Stimulated activated CD8-positive, alpha-beta memory T cell treated with anti-CD3 and anti-CD28 coated beads, Interleukin-4, amount 100 ng/mL, for 1 hour (primary cell): ENCODE measurements at places on chromosomes 5 and 9.

GRCh38 chr9:9754186-9754585 lies 858.6 kb downstream of the PTPRD start:
- DNase-seq: no peak

DNA sequence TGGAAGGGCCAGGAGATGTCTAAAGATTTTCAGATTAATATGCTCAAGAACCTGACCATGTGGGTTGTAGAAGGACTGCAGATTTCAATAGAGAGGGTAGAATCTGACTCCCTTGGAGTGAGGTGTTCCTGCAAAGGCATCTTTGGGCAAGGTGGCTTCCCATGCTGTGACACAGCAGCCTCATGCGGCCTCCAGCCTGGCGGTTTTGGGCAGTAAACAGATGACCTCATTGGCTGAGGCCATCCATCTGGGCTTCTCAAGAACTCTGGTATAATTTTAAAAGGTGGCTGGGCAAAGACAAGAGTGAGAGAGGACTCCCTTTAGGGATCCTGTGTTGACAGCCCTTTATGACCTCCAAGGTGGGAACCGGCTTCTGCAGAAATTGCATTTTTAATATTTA lies 90.3 kb upstream of the ERCC6L2 start:
- DNase-seq: no peak

DNA sequence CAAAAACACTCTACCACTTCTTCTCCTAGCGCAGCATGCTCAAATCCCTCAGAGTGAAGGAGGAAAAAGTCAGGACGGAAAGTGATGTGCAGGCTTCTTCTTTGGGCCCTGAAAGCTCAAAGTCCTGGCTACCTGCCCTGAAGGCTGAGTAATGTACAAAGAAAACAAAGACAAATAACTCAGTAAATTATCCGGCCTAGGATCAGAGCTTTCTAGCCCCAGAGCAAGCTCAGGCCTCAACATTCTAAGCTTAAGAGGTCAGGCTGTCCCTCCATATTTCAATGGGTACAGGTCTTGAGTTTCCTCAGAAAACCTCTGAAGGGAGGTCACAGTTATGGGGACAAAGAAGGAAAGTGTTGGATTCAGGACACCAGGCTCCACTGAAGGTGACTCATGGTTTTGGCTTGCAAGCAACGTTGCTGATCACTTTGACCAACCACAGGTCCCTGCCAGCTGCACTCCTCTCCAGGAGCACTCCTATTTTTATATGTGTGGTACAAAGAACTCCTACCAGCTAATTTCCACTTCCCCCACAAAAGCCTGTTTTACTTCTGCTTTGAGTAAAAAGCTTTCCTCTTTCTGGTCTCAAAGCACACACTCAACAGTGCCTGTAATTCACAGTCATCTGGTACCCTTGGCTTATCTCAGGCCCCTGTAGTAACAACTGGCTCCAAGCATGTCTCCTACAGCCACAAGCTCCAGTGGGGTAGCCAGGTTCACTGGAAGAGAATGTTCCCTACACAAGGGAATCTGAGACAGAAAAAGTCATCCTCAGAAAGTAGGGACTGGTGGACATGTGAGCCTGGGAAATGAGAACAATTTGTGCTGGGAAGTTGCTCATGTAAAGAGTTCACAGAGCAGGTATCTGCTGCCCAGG lies 115.7 kb downstream of the UGCG start:
- DNase-seq: no peak

- DNase-seq: no peak
Observed at GRCh38 chr9:16447946-16448345, 422.5 kb downstream of the BNC2 start.
